Stimulated activated CD8-positive, alpha-beta memory T cell treated with anti-CD3 and anti-CD28 coated beads, Interleukin-2, amount 100 ng/mL, for 1 hour (primary cell): ENCODE measurements at places on chromosomes 2 and 18.

- no peak for DNase-seq
These were observed 21.6 kb upstream of the TMEM17 start for GRCh38 chr2:62527478-62528210.

DNA sequence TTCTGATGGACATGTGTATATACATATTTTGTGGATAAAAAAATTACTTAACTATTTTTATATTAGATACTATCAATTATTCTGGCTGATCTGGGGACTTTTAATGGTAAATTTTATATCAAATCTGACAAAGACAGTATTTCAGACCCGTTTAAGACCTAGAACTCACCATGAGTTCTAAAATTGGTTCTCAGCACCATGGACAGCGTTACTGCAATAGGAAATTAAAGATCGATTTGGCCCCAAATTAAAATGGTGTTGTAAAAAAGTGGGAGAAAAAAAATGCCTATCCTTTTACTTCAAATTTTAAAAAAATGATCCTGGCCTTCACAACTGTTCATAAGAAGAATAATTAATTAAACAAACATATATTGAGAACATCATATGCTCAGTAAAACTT, 919 bp upstream of the SCN2A start:
- DNase-seq: no peak

DNA sequence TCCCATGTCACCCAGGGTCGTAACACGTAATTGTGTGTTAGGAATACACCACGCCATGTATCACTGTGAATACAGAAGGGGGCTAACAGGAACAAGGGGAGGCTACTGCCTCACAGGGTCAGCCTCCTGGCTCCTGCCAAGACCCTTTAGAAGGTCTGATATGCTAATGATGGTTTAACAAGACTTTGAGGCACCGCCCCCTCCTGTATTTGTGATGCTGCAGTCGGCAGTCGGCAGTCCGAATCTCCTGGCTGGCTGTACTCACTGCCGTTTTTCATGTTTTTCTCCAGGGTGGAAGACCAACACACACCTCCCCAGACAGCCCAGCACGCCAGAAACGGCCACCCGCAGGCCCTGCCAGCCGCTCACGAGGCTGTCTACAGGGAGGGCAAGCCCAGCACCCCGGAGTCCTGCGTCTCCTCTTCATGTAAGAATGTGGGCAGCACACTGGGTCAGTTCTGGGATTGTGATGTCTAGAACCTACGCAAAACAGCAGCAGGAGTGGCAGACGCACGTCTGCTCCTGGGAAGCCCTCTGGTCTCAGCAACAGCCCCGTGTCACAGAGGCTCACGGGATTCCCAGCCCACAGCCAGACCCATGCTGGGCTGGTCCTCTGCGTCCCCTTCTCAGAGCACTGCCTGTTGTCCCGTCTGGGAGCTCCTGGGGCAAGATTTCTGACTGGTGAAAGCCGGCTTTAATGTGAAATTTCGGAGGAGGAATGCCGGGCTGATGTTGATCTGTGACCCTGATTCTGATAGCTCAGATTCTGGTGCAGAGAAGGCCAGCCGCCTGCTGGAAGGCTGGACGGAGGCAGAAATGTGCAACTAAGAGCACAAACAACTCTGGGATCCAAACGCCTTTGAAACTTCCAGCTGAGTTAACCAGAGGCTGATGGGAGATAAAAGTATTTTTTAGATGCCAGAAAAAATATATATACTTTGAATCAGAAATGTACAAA, 39.7 kb upstream of the B3GNT7 start:
- no peak for DNase-seq

- no peak for DNase-seq
These were observed 10.3 kb upstream of the ALPK2 start for GRCh38 chr18:58639237-58639636.
